ENCODE measurements at places on chromosomes 2 and 18.

GRCh38 chr2:67389286-67389685, 7.8 kb upstream of the ETAA1 start:
- DNase-seq = no peak

DNA sequence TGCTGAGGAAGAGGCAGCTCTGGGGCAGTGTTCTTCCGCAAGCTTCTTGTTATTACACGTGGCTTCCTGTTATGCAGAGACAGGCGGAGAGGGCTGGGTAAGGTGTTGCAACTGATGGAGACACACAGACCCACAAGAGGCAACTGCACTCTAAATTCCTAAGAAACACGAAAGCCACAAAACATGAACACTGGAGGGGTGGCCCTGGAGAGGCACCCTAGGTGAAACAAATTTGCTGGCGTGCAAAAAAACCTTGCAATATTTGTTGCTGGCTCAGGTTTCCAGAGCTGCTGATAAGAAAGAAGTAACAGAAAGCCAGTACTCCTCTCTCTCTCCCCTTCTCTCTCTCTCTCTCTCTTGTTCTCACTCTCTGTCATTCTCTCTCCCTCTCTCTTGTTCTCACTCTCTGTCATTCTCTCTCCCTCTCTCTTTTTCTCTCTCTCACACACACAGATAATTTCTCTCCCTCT, 31.8 kb downstream of the ARHGAP25 start:
- no peak for DNase-seq

DNA sequence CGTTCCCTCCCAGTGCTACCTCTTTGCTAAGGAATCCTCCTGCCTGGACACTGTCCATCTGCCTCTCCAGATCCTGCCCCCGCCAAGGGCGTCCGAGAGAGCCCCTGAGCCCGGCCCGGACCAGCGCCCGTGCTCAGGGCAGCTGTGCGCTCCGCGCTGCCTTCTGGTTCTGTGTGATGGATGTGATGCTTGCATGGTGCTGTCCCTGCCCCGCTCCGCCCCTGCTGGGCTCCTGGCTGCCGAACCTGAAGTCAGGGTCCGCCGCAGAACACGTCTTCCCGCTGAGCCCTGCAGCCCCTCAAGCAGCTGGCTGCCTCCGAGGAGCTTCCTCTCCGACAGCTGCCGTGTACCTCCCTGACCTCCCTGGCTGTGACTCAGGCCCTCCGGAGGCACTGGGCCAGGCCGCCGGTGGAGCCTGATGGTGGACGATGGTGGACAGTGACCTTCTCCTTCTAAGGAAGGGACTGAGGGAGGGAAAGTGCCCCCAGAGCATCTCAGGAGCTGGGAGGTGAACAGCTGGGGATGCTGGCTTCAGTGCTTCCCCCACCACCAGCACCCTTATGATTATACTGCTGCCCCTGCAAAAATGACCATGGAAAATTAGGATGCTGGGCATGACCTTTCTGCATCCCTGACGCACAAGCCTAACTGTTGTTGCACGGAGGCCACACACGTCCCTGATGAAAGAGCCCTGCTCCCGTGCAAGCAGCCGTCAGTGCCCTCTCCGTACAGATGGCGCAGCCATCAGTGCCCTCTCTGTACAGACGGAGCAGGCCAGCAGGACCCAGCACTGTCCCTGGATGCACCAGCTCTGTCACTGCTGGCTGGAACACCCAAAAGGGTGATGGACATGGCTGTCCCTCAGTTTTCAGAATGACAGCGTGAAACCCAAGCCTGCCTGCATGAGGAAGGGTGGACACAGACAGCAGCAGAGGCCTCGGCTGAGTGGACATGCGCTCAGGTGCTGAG, 99.3 kb downstream of the TPO start:
- DNase-seq = no peak

GRCh38 chr2:231928481-231928880, 2.3 kb upstream of the NPPC start:
- DNase-seq = peak; percentile 76

DNA sequence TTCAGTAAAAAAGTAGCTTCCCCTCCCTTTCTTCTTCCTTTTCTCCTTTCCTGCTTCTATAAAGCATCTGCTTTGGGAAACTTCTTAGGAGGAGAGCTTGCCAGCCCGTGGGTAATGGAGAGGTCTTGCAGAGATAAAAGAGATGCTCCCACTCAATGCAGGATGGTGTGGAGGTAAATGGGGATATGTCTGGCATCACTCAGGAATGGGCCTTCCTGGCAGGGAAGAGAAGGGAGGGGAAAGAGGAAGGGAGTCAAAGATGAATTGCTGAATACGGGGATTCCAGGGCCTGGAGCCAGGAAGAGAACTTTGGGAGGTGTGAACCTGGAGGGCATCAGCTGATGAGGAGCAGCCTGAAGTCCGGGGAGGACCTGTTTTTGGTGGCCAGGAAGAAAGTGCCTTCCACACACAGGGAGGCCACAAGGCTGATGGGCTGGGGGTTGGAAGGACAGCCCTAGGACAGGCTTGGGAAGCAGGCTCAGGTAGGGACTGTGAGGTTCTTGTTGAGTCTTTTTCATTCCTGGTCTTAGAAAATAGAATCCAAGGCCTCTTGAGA, 25.2 kb downstream of the IL1B start:
- no peak for DNase-seq

- no peak for DNase-seq
Measured at GRCh38 chr2:182605166-182605565, 110.9 kb upstream of the DNAJC10 start.

GRCh38 chr2:222844323-222844722, 16.5 kb upstream of the ACSL3 start:
- no peak for DNase-seq

DNA sequence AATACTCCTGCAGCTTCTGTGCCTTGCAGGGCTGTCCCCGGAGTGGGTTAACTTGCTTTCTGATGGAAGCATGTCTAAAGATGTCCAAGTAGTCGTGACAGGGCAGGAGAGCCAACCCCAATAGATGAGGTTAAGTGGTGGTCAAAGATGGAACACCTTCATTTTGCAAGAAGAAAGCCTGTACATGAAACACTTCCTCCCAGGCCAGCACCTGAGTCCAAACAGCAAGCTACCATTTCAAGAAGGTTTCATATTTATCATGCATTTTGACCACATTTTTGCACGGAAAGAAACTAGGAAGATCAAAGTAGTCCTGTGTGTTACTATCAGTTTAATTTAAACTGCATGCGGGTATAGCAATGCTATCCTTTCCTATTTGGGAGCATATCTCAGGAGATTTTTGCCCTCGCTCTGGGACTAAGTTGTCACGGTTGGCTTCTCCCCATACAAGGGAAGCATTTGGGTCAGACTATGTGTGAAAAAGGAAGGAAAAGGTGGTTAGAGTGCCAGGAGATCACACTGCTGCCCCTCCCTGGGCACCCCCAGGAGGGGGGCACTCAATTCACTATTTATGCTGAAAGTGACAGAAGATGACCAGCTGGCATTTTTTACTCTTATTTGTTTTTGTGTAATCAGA, 187.6 kb downstream of the ZNF521 start:
- DNase-seq = no peak

- DNase-seq = no peak
Measured at GRCh38 chr2:147356157-147356556, 488.7 kb upstream of the ACVR2A start.

DNA sequence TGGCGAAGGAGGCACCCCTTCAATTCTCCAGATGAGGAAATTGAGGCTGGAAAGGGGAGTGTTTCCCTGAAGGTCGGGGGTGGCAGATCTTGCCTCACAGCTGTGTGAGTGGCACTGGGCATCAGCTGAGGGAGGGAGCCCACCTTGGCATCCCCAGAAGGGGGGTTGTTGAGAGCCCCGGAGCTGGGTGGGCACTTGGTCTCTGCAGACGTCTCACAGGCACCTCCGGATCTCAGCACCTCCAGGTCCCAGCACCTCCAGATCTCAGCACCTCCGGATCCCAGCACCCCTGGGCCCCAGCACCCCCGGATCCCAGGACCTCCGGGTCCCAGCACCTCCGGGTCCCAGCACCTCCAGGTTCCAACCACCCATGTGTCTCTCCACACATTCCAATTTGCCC, 137.9 kb downstream of the NFATC1 start:
- DNase-seq = no peak

GRCh38 chr2:207341112-207341750, 175.5 kb upstream of the KLF7 start:
- DNase-seq = no peak

GRCh38 chr2:236085211-236085610, 83.0 kb downstream of the GBX2 start:
- DNase-seq = no peak

GRCh38 chr2:1561811-1562421, 148.7 kb downstream of the TPO start:
- DNase-seq = no peak

- DNase-seq = no peak
Measured at GRCh38 chr2:197184959-197185586, 125.5 kb downstream of the ANKRD44 start.

GRCh38 chr2:112803691-112804521, 19.6 kb upstream of the IL1A start:
- no peak for DNase-seq

GRCh38 chr2:240964704-240965295, 33.6 kb upstream of the SNED1 start:
- DNase-seq = no peak

- no peak for DNase-seq
Measured at GRCh38 chr18:78971511-78972245, 7.9 kb upstream of the SALL3 start.

DNA sequence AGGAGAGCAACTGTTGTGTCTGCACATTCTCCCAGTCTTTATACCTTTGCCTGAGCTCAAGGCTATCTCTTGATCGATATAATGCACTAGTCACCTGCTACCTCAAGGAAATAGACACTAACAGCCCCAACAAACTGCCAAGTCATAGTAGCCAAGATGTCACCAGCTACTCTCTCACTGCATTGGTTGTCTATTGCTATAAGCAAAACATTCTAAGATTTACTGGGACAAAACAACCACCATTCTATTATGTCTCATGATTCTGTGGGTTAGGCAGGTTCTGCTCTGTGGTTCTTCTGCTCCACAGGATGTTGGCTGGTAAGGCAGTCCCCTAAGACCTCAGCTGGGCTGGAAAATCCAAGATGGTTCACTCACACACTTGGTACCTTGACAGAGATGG, 28.5 kb upstream of the MLPH start:
- no peak for DNase-seq

GRCh38 chr18:13930964-13931363, 15.6 kb upstream of the MC2R start:
- no peak for DNase-seq

GRCh38 chr2:46079985-46080560, 217.1 kb upstream of the EPAS1 start:
- DNase-seq = no peak

DNA sequence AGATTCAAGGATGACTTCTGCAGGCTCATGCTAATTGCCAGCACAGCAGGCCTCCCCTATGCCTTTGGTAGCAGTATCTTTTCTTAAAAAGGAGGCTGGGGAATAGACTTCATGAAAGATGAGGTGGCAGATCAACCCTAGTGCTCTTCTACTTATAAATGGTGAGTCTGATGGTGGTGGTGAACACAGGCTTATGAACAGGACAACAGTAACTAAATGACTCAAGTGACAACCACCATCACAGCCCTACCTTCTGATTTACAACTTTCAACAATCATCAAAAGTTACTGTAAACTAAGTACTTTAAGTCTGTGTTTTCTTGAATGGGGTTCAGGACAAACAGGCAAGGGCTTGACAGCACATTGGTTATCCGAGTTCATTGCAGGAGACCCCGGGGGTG, 39.3 kb downstream of the PAIP2B start:
- no peak for DNase-seq

GRCh38 chr2:19807866-19808265, 93.9 kb downstream of the TTC32 start:
- no peak for DNase-seq

- no peak for DNase-seq
Measured at GRCh38 chr2:188848887-188849435, 125.2 kb upstream of the COL3A1 start.

GRCh38 chr2:215811409-215812345, 201.7 kb downstream of the MREG start:
- peak; percentile 24 for DNase-seq

- no peak for DNase-seq
Measured at GRCh38 chr2:58871469-58872142, 630.5 kb upstream of the FANCL start.

DNA sequence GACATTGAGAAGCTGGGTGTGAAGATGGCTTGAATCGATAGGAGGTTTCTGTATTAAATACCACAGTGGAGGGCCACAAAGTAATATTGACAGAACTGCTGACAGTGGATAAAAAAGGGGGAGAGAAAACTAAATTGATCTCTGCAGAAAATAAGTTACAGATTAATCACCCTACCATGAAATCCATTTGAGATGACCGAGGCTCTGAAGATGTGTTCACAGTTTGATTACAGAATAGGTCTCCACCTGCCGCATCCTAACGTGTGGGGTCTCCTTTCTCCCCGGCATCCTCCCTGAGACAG, 165.6 kb downstream of the EIPR1 start:
- DNase-seq = no peak

DNA sequence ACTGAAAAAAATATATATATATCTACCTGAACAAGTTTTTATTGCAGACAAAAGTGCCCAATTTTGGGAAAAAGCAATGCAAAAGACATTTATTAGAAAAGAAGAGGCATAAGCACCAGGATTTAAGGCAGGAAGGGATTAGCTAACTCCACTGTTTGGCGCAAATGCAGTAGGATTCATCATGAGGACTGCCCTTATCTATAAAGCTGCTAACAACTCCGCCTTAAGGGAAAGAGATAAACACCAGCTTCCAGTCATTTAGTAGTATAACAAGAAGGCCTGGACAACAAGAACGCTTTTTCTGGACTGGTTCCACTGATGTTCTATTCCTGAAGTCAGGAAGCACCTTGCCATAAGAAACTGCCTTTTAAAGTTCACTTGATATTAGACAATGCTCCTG, 52.9 kb upstream of the FSHR start:
- DNase-seq = no peak

DNA sequence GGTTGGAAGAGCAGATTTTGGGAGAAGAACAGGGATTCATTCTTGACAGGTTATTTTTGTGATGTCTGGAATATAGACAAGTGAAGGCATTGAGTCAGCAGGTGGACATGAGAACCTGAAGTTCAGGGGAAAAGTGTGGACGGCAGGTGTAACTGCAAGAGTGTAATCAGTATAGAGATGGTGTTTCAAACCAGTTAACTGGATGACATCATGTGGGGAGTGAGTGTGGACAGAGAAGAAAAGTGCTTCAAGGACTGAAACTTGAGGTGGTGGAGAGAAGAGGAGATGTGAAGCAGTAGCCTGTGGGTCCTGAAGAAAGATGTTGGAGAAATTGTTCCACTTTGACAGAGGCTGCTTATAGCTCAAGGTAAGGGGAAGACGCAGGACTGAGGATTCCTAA, 7.1 kb downstream of the IL1RL1 start:
- no peak for DNase-seq

DNA sequence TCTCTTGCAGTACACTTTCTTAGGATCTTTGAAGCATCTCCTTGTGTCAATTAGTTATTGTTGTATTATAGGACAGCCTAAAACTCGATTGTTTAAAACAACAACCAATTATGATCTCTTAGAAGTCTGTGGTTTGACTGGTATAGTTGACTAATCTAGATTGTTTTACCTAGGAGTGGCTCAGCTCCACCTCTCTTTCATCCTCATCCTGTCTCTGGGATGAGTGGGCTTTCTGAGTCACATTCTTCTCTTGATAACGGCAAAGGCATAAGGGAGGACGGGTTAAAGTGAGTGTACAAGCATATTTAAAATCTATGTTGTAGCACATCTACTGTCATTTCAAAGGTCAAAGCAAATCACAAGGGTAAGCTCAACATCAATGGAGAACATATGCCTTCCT, 102.3 kb upstream of the GULP1 start:
- DNase-seq = no peak

GRCh38 chr2:60376252-60376651, 177.2 kb downstream of the BCL11A start:
- DNase-seq = no peak

Measured in WERI-Rb-1 (cell line).